HL-60 (cell line): ENCODE measurements at places on chromosomes 1 and 21.

- no peak for DNase-seq
Measured at GRCh38 chr1:14803002-14803789, 204.7 kb downstream of the KAZN start.

GRCh38 chr1:65964123-65964522 lies 171.4 kb downstream of the PDE4B start:
- DNase-seq: no peak

DNA sequence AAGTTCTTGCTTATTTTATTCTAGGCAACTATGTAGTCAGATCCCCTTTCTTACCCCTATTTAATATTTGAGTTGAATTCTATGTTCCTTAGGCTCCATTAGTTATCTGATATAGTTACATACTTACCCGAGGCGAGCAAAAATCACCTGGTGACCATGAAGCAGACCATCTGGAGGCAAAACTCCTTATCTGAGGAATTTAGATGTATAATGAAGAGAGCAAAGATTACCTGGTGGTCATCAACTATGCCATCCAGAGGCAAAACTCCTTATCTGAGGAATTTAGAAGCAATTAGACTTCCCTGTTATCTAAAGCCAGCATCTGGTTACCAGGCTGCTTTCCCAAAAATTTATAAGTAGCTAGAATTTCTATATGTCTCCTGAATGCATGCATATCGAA lies 129.9 kb downstream of the PATJ start:
- DNase-seq: no peak

DNA sequence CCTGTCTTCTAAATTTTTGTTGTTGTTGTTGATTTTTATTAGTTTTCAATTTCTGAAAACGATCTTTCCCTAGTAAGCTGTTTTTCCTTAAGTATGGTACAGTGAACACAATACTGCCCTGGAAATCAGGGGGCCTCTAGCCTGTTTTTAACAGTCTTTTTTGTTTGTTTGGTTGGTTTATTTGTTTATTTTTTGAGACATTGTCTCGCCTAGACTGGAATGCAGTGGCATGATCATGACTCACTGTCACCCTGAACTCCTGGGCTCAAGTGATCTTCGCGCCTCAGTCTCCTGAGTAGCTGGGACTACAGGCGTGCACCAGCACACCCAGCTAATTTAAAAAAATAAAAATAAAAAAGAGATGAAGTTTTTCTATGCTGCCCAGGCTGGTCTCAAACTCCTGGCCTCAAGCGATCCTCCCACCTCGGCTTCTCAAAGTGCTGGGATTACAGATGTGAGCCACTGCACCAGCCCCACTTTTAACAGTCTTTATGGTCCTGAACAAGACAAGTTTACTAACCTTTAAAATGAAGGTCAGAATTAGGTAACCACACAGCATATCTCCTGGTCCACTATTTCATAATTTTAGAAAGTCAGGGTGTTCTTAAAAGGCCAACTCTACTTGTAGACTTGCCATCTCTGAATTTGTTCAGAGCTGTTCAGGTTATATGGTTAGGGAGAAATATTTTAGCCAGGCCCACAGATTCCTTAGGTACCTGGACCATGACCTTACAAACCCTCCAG lies 35.4 kb downstream of the TBCE start:
- DNase-seq: no peak

GRCh38 chr1:93631626-93632365 lies 49.8 kb downstream of the BCAR3 start:
- no peak for DNase-seq

DNA sequence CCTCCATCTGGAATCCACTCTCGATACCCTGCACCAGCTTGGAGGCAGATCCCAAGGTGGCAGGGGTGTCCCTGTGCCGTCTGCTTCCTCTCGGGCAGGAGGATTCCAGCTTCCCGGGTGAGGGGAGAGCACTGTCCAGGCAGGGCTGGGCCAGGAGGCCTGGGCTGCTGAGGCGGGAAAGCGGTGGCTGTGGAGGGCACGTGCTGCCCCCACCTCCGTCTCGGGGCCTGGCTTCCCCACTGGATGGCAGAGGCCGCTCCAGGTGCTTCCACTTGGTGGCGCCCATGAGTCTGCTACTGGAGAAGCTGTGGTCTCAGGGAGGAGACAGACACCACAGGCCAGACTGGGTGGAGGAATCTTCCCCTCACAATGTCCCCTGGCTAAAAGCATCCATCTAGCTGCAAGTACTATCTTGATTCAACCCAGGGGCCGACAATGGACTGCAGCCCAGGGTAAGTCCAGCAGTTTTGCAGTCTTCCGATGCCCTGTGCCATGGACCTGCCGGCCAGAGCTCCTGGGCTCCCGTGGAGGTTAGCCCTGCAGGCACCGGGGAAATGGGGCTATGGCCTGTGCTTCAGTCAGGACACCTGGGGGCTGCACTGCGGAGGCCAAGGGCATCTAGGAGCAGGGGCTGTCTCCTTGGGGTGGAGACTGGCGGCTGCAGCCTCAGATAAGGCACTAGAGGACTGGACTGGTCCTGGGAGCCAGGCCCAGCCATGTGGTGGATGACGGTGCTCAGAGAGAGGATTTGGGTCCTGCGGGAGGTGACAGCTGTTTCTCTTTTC lies 41.3 kb upstream of the EIF4G3 start:
- no peak for DNase-seq

- DNase-seq: no peak
Measured at GRCh38 chr21:45016031-45016405, 58.4 kb upstream of the ADARB1 start.

- no peak for DNase-seq
Measured at GRCh38 chr1:232484856-232485255, 145.1 kb downstream of the SIPA1L2 start.

- no peak for DNase-seq
Measured at GRCh38 chr1:209774592-209774991, 9.8 kb downstream of the C1orf74 start.

DNA sequence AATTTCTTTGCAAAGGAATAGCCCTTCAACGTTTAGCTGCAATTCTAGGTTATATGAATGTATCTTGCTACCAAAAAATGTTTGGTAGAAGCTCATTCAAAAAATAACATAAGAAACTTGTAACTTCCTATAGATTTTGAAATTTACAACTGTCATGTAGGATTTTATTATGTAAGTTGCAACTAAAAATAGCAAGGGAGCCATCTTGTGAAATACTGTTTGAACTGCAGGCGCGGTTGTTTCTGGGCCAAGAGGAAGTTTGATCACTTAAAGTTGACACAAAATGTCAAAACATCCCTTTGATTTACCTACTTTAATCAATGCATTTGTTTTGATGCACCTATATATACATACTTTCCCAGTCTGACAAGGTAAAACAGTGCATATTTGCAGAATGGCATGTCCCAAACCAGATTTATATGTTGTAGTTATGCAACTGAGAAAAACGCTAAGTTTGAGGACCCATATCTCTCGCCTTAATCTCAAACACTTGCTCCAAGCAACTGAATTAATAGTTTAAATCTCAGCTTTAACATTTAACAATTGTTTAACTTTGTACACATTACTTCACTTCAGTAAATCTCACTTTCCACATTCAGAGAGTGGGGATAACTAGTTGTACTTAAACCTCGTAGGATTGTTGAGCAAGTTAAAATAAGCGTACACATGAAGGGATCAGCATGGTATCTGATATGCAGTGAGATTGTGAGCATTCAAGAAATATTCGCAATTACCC lies 63.9 kb downstream of the KCNK2 start:
- peak; percentile 69 for DNase-seq

DNA sequence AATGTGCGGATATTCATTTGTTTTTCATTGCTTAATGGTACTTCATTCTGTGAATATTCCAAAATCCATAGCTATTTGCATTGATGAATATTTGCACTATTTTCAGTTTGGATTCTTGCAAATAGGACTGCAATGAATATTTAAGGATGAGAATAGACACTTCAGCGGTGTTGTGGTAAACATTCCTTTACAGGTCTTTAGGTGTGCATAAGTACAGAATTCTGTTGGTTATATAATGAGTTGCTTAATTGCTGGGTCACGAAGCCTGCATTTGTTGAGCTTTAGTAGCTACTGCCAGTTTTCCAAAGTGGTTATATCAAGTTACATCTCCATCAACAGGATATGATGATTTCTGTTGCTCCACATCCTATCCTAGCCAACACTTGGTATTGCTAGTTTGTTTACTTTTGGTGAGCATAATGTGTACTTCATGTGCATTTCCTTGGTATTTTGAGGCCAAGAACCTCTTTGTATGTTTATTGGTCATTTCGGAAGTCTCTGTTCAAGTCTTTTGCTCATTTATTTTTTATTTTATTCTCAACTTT lies 64.2 kb upstream of the CYYR1 start:
- DNase-seq: no peak

- DNase-seq: no peak
Measured at GRCh38 chr1:3814771-3815561, 18.7 kb upstream of the LRRC47 start.
